Motor neuron (in vitro differentiated cells): ENCODE measurements at places on chromosomes 6 and 20.

- no peak for ATAC-seq
These were observed 159.4 kb downstream of the PHF3 start for GRCh38 chr6:63795006-63795405.

DNA sequence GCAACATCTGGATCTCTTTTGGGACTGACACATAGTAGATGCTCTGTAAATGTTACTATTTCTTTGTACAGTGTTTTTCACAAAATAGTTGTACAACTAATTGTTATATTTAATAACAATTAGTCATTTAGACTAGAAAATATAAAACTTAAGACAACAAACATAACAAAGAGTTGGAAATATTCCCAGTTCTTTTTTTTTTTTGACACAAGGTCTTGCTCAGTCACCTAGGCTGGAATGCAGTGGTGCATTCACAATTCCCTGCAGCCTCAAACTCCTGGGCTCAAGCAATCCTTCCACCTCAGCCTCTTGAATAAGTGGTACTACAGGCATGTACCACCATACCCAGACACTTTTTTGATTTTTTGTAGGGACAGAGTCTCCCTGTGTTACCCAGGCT is 105.8 kb downstream of the UTRN start:
- ATAC-seq: no peak

DNA sequence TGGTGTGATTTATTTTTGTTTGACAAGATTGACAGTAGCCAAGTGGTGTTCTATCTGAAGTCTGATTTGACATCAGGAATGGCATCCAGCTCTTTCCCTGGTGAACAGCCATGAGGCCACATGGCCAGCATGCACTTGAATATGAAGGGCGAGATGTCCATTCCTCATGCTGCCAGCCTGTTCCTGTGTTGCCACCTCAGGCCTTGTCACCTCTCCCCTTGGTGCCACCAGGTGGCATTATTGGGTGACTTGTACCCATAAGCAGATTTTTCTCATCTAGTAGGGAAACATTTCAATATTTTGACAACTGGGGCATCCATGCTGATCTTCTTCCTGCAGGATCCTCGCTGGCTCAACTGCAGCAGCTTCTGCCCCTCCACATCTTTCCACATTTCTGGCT is 199.1 kb downstream of the ERMARD start:
- ATAC-seq: peak; percentile 43

- no peak for ATAC-seq
These were observed 55.7 kb upstream of the FRMD1 start for GRCh38 chr6:168134560-168135201.

- ATAC-seq: no peak
These were observed 43.6 kb downstream of the ADTRP start for GRCh38 chr6:11734861-11735613.

DNA sequence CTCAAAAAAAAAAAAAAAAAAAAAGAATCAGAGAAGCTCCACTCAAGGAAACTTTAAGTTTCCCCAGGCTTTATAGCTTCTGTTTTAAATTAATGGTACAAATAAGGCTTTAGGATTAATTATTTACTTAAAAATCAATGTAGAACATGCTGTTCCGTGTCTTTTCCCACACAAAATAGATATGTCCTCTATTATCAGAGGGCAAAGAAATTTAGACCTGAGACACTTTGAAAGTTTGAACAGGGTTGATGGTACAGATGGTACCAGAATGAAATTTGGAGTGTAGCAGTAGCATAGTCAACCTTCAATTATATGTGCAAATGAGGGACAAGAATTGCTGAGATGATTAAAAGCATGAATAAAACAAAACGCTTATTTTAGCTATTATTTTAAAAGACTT is 32.2 kb upstream of the REV3L start:
- no peak for ATAC-seq

DNA sequence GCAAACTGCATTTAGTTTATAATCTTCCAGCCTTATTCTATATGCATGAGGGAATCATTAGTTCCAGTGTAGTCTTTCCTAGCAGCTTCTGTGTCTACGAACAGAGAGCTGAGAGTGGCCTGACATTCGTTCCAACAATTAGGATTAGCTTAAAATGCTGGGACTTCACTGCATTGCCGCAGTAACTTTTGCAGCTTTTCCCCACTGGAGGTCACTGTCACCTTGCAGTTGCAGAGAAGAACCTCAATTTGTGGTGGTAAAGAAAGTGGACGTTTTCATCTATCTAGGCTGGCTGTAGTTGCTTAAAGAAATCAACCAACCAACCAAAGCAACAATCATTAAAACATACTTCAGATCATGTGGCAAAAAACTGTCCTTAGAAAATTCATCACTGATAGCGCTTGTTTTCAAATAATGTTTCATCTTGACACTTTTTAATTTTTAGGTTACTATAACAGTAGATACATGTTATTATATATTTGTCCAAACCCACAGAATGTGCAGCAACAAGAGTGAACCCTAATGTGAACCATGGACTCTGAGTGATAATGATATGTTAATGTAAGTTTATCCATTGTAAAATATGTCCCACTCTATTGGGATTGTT is 12.2 kb downstream of the MYLK4 start:
- peak; percentile 37 for ATAC-seq

DNA sequence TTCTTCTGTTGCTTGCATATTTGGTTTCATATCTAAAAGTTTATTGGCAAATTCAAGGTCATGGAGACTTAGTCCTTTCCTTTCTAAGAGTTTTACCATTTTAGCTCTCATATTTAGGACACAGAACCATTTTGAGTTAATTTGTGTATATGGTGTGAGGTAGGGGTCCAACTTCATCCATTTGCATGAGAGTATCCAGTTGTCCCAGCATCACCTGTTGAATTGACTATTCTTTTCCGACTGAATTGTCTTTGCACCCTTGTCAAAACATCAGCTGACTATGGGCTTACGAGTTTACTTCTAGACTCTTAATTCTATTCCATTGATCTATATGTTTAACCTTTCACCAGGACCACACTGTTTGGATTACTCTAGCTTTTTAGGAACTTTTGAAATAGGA is 157.5 kb downstream of the RALGAPA2 start:
- no peak for ATAC-seq

DNA sequence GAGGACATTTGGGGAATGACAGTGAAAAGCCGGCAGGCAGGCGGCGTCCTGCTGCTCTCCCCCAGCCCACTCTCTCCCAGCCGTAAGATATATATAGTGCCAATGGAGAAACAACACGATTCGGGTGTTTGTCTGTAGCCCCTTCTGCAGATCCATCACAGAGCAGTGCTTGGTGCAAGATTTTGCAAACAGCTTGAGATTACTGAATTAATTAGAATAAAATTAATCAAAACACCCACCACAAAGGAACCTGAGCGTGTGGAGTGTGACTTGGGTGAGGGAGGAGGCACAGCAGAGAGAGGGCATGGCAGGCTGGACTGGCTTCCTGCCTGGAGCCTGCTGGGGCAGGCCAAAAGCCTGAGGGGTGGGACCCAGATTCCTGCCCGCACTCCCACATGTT is 28.8 kb upstream of the CCDC167 start:
- ATAC-seq: no peak

DNA sequence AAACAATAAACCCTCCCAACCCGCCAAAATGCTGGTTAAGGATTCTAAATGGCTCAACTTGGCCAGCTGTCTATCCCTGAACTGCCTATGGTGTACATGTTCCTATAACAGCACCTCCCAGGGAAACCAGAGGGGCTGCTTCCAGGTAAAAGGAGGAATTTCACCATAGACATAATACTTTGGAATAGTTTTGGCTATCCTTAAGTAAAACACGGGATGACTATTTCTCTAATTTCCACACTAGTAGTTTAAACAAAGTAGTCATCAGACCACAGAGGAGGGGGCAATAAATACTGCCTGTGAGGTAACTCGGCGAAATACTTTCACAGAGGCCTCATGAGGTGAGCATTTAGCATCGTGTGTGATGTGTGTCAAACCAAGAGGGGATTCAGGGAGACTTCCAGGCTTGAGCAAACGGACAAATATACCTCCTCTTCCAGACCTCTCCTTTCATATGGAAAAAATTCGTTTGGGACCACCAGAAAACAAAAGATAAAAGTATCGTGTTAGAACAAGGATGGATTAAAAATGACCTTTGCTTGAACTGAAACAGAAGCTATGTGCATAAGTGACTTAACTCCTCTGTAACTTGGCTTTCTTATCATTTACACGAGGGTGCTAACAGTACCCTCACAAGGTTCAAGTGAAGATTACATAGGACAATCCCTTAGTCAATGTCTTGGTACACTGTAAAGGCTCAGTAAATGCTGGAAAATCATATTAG is 1.0 kb upstream of the XRN2 start:
- no peak for ATAC-seq

GRCh38 chr20:14745830-14746229 is 408.4 kb upstream of the FLRT3 start:
- no peak for ATAC-seq

DNA sequence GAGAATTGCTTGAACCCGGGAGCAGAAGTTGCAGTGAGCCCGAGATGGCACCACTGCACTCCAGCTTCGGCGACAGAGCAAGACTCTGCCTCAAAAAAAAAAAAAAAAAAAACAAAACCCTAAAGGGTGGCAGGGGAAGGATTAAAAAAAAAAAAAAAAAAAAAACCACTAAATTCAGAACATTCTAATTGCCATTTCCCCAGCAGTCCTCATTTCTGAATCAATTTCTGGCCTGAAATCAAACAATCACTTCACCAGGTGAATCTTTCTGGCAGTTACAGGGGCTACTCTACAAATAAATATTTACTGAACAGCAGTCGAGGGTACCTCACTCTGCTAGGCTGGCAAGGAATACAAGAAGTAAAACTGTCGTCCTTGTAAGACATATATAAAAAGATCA is 1.2 kb downstream of the UQCC1 start:
- ATAC-seq: no peak

GRCh38 chr6:30194797-30195690 is 18.2 kb downstream of the TRIM26 start:
- no peak for ATAC-seq

GRCh38 chr6:67391955-67392354 is 1243.1 kb upstream of the ADGRB3 start:
- no peak for ATAC-seq

- no peak for ATAC-seq
These were observed 5.5 kb downstream of the COL9A3 start for GRCh38 chr20:62822239-62822787.

DNA sequence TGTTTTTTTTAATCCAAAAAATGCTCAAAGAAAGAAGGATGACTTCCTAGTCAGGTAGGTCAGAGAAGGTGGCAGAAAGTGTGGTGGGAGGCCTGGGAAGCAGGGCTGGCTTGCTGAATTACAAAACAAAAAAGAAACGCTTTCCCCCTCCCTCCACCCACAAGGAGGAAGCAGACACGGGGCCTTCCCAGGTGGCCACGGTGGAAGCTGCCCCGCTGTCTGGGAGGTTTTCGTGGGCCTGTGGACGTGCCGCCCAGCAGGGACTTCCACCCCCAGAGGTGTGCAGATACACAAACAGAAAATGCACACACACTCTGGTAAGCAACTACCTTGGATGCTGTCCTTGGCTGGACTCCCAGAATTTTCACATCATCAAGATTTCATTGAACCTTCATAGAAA is 198.2 kb upstream of the CDH4 start:
- no peak for ATAC-seq

DNA sequence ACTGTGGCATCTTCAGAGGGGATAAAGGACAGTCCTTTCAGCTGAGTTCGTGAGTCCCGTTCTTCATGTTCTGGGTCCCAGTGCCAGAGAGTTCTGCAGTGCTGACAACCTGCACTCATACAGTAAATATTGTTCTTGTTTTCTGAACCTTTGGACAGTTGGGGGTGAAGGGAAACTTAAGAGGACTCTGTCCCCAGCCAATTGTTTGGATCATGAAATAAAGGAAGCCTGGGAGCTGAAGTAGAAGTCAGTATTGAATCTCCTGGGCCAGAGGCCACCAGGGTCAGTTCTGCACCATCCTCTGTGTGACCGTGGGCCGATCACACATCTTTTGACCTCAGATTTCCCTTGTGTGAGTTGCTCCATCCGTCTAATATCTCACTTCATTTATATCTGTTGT is 3.2 kb downstream of the SLC2A12 start:
- no peak for ATAC-seq

DNA sequence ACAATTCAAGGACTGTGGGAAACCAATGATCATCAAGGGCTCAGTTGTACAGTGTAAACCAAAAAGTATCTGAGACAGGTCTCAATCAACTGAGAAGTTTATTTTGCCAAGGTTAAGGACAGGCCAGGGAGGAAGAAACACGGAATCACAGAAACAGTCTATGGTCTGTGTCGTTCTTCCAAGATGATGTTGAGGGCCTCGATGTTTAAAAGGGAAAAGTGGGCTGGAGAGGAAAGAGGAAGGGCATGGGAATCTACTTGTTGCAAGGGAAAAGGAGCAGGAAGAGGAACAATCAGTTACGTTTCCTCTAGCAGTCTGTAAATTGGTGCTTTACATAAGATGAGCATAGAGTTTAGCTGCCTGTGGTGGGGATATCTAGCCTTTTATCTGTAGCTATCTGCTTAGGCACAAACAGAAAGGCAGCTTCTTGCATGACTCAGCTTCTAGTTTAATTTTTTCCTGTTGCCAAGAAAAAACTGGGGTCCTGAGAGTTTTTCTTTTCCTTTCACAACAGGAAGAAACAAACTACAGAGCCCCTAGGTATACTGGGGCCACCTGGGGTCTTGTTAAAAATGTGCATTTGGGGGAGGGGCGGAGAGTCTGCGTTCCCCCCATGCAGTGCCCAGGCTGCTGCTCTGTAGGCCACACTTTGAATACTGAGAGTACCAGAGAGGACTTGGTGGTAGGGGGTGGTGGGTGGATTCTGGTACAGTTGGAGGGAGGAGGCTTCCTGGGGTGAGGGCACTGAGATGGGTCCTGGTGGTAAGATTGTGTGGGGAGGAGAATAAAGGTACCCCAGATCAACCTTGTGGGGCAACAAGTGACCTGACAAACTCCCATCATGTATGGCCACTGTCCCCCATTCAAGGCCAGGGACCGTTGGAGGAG is 35.3 kb upstream of the EZR start:
- ATAC-seq: no peak
